CD4-positive, alpha-beta T cell treated with Interleukin-17A for 4 hours (primary cell): ENCODE measurements at places on chromosomes 2 and 18.

DNA sequence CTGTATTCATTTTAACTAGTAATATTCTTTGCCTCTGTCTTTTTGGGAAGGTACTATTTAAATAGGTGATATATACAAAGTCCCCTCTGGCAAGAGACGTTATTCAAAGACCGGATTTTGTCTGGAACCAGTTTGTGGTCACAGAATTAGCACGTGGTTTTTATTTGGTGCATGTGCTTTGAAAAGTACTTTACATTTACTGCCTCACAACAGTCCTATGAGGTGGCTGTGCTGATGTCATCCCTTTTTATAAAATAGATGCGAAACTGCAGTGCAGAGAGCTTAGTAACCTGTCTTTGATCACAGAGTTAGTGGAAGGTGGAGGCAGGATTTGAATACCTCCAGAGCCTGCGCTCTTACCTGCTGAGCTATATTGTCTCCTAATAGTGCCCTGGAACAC is 4.0 kb downstream of the LPIN1 start:
- peak; percentile 57 for DNase-seq

DNA sequence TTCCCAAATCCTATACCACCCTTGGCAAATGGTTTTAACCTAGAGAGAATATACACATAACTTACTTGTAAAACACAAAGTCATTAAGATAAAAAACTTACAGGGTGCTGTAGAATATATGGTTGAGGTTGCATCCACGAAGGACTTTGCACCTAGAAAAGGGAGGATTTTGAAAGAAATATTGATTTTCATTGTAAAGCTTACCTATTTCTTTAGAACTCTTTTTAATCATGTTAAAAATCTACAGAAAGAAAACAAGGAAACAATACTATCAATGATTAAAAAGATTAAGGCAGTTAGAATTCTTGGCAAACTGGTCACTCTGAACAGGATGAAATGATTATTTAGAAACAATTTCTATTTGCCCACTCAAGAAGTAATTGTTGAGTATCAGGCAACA is 81.1 kb upstream of the ITGB6 start:
- DNase-seq, result no peak

GRCh38 chr2:216349366-216349765 is 22.9 kb downstream of the MARCHF4 start:
- DNase-seq, result peak; percentile 19

- no peak for DNase-seq
These were observed 257.7 kb upstream of the TNP1 start for GRCh38 chr2:217117523-217117922.

DNA sequence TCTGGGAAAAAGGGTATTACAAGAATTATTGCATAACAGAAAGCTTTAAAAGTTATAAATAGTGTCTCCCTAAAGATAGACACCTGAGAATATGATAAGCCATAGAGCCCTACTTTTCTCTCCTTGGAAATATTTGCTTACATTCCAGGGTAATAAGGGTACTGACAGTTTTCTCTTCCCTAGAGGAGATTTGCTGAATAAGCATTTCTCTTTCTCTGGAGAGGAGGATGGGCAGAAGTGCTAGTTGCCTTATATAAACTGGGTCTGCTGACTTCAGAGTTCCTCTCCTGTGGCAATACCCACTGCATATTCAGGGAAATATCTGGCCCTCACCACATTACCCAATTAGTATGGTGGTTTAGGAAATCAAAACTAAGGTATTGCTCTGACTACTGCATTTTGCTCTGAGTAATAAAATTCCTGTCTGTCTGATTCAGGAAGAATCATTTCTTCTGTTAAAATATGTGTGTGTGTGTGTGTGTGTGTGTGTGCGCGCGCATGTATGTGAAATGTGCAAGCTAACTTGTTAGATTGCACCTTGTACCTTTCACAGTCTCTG is 1391.3 kb downstream of the DSC3 start:
- DNase-seq, result no peak

- DNase-seq, result peak; percentile 10
These were observed 218.3 kb upstream of the SMAD7 start for GRCh38 chr18:49169037-49169521.

GRCh38 chr2:212136216-212136795 is 402.3 kb downstream of the ERBB4 start:
- DNase-seq, result no peak

DNA sequence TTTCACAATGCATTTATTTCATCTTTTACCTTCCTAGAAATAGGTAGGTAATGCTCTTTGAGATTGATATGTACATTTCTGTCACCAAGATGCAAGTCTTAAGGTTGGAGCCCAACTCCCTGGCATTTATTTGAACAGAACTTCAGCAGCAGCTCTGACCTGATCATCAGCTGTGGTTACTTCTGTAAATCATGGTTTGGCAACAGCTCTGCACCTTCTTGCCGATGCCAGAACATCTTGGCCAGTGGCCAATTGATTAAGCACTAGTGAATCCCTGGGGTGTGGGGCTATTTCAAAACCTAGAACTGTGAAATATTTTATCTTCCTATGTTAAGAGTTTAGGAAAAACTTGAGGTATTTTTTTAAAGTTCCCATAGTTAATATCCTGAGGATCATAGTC is 124.8 kb upstream of the NYAP2 start:
- no peak for DNase-seq

DNA sequence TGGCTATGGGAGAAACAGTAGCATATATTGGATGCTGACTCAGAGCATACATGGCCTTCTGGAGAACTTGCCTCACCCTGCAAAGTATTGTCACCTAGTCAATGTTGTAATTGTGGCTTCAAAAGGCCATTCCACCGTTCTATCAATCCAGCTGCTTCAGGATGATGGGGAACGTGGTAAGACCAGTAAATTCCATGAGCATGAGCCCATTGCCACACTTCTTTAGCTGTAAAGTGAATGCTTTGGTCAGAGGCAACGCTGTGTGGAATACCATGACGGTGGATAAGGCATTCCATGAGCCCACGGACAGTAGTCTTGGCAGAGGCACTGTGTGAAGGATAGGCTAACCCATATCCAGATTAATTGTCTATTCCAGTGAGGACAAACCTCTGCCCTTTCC is 1300.1 kb upstream of the ACVR2A start:
- no peak for DNase-seq

DNA sequence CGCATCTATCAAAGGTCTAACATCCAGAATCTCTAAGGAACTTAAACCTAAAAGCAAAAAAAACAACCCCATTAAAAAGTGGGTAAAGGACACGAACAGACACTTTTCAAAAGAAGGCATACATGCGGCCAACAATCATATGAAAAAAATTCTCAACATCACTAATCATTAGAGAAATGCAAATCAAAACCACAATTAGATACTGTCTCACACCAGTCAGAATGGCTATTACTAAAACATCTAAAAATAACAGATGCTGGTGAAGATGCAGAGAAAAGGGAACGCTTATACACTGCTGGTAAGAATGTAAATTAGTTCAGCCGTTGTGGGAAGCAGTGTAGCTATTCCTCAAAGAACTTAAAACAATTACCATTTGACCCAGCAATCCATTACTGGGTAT is 38.0 kb downstream of the PPP3R1 start:
- DNase-seq, result no peak

DNA sequence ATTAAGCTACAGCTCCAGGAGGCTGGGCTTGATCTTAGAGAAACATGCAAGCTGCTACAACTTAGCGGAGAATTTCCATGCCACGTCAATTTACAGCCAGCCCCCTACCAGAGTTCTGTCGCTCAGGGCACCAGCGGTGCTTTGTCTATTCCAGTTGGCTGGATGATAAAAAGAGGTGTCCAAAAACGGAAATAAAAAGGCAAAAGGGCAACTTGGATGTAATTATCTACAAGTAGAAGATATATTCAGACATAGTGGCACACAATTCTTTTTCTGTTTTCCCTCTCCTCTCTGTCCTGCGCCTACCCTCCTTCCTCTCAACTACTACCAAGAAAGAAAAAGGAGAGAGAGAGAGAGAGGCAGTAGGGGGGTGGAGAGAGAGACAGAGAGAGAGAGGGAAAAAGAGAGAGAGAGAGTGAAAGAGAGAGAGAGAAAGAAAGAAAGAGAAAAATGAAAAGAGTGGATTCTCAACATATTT is 363 bp upstream of the RFTN2 start:
- DNase-seq, result no peak

GRCh38 chr18:41955688-41956087 is 654 bp downstream of the PIK3C3 start:
- no peak for DNase-seq

DNA sequence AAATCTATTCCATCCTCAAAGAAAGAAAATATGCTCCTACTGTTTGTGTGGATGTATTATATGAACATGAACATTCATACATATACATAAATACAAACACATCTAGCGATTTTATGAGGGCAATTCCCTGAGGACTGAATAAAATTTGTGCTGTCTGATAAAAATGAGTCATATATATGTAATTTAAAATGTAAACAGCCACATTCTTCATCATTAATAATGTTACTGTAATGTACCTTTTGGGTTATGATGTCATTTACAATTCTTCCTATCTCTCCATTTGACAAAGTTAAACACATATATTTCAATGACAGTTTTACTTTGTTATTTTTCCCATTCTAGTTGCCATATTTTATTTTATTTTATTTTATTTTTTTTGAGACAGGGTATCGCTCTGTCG is 91.3 kb upstream of the ZFP36L2 start:
- no peak for DNase-seq

DNA sequence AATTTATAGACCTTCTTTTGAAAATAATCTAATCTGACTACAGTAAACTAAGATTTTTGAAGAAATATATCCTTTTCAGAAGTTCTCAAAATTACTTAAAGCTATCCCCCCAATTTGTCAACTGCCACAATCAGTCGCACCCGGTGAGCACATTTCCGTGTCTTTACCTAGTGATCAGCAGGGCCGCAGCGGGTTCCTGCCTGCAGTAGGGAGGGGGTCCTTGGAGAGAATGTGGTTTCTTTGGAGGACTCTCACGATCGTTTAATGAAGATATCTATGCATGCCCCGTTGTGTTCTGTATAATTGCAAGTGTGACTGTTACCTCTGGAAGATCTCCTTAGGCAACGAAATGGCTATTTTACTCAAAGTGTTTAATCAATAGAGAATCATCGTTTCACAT is 251.9 kb upstream of the RAB12 start:
- DNase-seq, result no peak

GRCh38 chr18:75455249-75456198 is 28.0 kb upstream of the SMIM21 start:
- DNase-seq, result no peak

DNA sequence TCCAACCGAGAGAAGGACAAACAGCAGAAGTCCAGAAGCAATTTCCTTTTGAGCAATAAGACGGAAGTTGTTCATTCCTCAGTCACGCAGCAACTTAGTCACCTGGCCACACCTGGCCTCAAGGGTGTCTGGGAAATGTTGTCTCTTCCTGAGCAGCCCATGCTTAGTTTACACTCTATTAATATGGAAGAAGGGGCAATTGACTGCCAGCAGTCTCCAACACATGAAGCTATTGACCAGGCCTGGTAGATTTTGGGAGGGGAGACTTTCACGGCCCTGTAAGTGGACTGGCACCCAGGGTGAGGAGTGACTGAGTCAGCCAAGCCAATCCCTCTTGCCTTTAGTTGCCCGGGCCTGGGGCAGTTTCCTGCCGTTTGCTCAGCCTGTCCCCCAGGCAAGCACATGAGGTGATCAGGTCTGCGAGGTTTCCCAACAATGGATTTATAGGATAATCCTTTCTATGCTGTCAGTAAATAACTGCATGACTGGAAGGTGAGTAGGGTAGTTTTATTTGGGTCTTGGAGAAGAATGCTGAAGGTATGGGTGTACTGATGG is 43.8 kb upstream of the PPP4R1 start:
- DNase-seq, result no peak

- no peak for DNase-seq
These were observed 790 bp upstream of the ACAA2 start for GRCh38 chr18:49814147-49814499.

GRCh38 chr18:77140030-77140429 is 7.4 kb upstream of the MBP start:
- DNase-seq, result no peak

DNA sequence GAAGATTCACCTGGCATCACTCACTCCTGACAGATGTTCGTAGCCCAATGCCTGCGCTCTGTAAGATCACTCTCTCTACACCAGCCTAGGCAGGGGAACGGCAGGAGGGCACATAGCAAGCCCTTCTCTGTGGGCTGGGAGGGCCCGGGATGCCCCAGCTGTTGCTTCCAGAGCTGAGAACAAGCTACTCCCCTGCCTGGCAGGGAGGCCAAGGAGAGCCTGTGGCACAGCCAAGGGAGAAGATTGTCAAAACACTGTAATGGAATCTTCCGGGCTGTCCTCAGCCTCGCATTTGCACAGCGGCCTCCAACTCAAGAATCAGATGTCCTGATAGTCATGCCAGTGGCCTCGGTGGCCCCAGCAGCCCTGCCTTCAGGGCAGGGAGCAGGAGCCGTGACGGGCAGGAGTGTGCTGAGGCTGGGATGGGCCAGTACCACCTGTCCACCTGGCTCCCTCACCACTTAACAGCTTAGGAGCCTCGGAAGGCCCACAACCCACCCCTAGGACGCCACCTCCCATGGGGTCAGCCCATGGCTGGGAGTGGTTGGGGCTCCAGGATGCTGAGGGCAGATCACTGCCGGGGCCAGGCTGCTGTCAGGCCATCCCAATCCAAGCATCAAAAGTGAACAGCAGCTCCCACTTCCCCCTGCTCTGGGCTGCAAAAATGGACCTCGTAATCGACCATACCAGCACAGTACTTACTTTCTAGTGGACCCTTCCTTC is 21.9 kb upstream of the SLC35F6 start:
- no peak for DNase-seq

DNA sequence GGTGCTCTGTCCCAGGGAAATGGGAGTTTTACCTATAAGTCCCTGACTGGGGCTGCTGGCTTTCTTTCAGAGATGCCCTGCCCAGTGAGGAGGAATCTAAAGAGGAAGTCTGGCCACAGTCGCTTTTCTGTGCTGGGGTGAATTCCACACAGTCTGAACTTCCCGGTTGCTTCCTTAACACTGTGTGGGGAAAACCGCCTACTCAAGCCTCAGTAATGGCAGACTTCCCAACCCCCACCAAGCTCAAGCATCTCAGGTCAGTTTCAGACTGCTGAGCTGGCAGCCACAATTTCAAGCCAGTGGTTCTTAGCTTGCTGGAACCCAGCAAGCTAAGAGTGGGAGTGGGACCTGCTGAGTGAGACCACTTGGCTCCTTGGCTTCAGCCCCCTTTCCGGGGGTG is 54.9 kb downstream of the NUP35 start:
- no peak for DNase-seq

DNA sequence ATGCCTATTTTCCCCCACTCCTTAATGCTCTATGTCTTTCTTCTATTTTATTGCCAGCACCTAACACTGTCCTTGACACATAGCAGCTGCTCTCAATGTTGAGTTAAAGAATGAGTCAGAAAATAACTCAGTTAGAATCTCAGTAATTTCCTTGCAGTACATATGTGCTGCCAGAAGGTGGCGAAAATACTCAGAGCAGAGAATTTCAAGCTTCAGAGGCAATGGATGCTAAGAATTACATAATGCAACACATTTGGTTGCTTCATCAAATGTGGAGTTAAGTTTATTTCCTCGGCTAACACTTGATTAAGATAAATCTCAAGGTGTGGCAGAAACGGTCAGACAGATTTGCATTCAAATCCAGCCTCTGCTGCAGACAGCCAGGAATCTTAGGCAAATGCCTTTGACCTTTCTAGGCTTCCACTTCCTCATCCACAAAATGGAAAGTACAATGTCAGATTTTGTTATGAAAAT is 105.6 kb downstream of the VSNL1 start:
- peak; percentile 52 for DNase-seq

- no peak for DNase-seq
These were observed 120.9 kb downstream of the CNTNAP5 start for GRCh38 chr2:124145982-124146381.
